ENCODE measurements at places on chromosomes 11 and 22. TPM values are rescaled to one million over a fixed set of nuclear protein-coding genes. Genes with fewer than 3 reads are reported as not detected.

DNA sequence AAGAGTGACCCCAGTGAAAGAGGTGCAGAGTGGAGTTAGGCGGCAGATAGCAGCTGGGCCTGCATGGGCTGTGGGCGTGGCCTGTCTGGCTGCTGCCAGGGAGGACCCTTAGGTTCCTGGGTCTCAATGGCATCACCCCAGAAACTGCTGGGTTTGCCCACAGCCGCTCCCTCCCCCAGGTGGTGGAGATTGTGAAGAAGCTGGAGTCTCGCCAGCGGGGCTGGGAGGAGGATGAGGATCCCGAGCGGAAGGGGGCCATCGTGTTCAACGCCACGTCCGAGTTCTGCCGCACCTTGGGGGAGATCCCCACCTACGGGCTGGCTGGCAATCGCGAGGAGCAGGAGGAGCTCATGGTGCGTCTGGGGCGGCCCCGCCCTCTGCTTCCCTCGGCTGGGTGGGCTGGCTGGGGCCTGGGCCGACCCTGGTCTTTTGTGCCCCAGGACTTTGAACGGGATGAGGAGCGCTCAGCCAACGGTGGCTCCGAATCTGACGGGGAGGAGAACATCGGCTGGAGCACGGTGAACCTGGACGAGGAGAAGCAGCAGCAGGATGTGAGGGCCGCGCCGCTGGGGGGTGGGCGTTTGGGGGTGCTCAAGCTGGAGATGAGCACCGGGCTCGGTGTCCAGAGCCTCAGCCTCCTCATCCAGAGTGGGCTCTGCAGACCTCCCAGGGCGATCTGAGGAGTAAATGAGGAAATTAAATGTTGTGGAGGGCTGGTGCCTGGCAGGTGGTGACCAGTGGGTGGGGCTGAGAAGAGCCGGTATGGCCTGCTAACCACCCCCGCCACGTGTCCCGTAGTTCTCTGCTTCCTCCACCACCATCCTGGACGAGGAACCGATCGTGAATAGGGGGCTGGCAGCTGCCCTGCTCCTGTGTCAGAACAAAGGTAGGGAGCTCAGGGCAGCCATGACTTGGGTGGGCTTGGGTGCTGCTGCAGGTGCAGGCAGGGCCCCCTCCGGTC lies 15.0 kb downstream of the SART1 start:
- no peak overlapping the region for H3K4me3 ChIP-seq
- H3K27ac ChIP-seq = no peak overlapping the region
- no peaks in the 10 kb centered on the region for H3K27me3 ChIP-seq

GRCh38 chr22:27992294-27993165 lies 73.5 kb upstream of the PITPNB start:
- H3K36me3 ChIP-seq = peaks cover 14% of the 10 kb centered on the region
- no peaks in the 10 kb centered on the region for H3K27me3 ChIP-seq
- H3K27ac ChIP-seq = no peak overlapping the region
- H3K4me3 ChIP-seq = no peak overlapping the region
- H3K4me1 ChIP-seq = no peaks in the 10 kb centered on the region

Gene OR8G5
- not detected for polyA plus RNA-seq

Gene C11orf87
- not detected for polyA plus RNA-seq

GRCh38 chr11:93659841-93660240 lies 1.6 kb upstream of the CEP295 start:
- DNase-seq = no peak
- H3K27me3 ChIP-seq = no peaks in the 10 kb centered on the region
- H3K27ac ChIP-seq = no peak overlapping the region
- no peak overlapping the region for H3K4me3 ChIP-seq
- no peaks in the 10 kb centered on the region for H3K36me3 ChIP-seq
- H3K4me1 ChIP-seq = peaks cover 13% of the 10 kb centered on the region

Measured in sigmoid colon (tissue), 7 donors.